ENCODE measurements at places on chromosomes 1 and 21. TPM values are rescaled to one million over a fixed set of nuclear protein-coding genes. Genes with fewer than 3 reads are reported as not detected.

SLAMF9 gene
- not detected for total RNA-seq

GRCh38 chr1:23897083-23897482 is 16.1 kb downstream of the CNR2 start:
- no peak for DNase-seq

DNA sequence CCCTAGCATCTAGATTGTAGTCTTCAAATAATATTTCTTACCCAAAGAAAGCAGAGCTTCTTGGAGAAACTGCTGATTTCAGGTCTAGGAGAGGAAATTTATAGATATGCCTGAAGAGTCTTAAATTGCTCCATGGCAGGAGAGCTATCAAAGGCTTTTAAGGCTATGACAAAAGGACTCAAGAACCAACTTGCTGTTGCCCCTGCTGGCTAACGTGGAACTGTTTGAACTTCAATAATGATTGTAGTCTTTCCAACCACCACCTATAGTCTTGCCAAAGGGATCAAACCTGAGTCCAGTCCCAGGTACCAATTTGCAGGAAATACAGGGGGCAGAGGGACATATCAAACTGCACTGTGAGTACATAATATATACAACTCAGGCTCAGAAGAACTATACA is 336.2 kb upstream of the ESRRG start:
- no peak for DNase-seq

CENPF gene
- total RNA-seq = 3.3 TPM

DNA sequence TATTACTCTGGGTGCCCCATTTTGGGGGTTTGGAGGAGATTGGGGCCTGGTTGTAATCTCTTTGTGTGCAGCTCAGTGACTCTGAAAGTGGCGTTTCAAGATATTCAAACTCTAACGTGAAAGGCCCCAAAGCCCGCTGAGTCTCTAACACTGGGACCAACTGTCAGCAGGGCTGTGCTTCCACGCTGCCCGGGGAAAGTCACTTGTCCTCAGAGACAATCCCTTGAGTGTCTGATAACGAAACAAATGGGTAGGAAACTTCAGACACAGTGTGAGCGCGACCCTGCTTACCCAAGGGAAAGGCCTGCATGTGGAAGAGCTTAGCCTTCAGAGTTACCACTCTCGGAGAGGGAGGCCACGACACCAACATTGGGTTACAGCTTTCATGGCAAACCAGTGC is 837 bp downstream of the UBASH3A start:
- no peak for DNase-seq

Data from kidney (tissue), 22 donors.